ENCODE measurements at places on chromosomes 4 and X.

DNA sequence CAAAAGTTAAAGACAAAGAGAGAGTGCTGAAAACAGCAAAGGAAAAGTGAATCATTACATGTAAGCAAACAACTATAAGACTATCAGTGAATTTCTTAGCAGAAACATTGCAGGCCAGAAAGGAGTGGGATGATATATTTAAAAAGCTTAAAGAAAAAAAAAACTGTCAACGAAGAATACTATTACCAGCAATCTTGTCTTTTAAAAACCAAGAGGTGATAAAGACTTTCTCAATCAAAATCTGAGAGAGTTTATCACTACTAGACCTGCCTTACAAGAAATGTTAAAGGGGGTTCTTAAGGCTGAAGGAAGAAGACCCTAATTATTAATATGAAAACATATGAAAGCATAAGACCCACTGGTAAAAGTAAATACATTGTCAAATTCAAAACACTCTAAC is 132.5 kb upstream of the ZCCHC13 start:
- no peak for DNase-seq

- no peak for DNase-seq
Observed at GRCh38 chr4:88018466-88018865, 11.0 kb downstream of the PKD2 start.

DNA sequence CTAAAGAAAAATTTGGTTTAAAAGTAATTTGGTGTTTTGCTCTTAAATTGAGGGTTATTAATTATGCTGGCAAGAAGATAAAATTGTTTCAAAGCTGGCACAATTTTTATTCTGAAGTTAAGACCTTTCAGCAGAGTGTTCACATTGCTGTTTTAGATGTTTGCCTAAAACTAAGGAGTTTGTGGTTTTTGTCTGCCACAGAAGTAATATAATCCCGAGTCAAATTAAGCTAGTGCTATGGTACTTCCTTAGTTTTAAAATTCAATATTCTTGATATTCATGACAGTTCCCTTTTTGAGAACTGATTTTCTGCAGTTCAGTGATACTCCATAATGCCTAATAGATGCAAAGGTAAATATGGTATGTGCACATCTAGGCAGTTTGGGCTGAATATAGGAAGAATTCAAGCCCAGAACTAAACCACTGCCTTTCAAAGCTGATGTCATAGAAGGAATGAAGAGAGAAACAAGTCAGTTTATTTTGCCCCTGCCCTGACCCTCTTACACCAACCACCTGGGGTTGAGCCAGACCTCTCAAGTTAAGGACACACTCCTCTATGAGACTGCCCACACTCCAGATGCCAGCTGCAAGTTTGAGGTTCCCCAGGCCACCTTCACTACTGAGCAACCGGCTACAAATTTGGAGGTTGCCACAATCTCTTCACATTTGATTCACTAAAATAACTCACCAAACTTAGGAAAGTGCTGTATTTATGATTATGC is 32.1 kb upstream of the VEGFC start:
- no peak for DNase-seq

- DNase-seq: no peak
Observed at GRCh38 chr4:20151436-20151835, 100.3 kb upstream of the SLIT2 start.

- DNase-seq: no peak
Observed at GRCh38 chr4:110518889-110519490, 43.0 kb downstream of the ENPEP start.

- DNase-seq: no peak
Observed at GRCh38 chrX:123203772-123204171, 19.7 kb downstream of the GRIA3 start.

GRCh38 chr4:91113130-91113706 is 986.0 kb downstream of the CCSER1 start:
- no peak for DNase-seq

- no peak for DNase-seq
Observed at GRCh38 chrX:123138473-123138872, 45.6 kb upstream of the GRIA3 start.

DNA sequence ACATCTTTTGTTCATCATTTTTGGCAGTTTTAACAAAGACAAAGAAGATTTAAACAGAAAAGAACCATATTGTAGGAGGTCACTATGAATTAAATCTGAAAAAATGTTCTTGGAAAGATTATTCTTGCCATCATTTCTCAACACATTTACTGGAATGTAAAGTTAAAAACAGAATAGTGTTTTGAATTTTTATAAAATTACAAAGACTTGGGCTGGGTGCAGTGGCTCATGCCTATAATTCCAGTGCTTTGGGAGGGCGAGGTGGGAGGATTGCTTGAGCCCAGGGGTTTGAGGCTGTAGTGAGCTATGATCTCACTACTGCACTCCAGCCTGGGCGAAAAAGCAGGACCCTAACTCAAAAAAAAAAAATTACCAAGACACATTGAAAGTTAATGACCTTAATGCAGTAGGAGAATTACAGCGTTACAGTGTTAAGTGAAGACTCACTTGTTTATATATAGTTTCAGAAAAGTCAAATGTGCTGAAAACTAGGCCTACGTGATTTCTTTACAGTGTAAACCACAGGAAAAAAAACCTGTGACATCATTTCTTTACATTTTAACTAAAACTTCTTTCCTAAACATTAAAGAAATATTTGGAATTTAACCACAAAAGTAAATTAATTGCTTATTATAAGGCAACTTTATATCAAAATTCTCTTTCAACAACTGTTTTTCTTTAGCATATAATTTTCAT is 7.9 kb downstream of the FAM13A start:
- no peak for DNase-seq

GRCh38 chrX:150334100-150334499 is 29.0 kb upstream of the MAMLD1 start:
- no peak for DNase-seq

DNA sequence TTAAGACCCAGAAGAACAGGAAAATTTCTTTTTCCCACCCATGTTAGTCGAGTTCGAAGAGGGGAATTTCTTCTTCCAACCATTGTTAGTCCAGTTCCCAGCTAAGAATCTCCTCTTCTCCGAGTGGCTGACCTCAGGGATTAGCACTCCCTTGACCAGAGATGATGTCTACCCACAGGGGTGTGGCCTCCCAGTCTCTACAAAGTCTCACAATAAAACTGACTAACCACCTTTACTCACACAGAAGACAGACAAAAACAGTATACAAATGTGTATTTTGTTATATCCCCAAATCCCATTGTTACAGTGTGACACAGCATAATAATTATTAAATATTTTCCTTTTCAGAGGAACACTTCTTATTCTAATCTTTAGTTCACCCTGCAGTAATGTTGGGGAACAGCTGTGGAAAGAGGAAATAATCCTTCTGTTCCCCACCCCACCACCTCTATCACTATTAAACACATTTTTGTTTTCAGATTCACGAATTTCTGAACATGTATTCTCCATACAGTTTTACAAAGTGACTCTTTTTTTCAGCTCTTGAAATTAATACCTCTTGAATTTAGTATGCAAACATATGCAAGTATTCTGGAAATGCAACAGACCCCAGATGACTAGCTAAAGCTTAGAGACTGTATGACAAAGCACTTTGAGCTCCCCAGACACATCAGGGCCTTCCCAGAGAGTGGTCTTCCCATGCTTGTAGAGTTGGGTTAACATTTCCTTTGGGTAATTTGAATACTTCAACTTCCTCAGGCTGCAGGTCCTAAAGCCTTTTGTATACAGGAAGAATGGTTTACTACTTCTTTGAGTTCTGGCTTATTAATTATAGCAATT is 62.5 kb upstream of the NFKB1 start:
- no peak for DNase-seq

GRCh38 chr4:175386776-175387507 is 425.1 kb downstream of the GPM6A start:
- DNase-seq: no peak

GRCh38 chr4:67918428-67918827 is 34.6 kb upstream of the TMPRSS11D start:
- DNase-seq: no peak

DNA sequence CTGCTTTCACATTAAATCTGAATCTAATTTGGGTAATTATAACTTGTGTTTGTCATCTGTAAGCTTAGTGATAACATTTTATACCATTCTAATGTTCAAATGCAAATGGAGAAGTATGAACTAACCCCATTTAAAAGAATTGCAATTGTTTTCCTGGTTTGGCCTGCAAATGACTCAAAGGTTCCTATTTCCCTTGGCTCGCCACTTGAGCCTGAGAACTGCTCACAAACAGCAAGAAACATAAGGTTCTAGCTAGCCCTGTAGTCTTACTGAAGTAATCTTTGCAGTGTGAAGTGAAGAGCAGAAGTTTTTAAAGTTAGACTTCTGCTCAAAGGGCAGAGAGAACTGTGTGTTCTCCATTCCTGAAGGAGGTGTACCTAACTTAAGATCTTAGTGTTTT is 27.2 kb downstream of the UPRT start:
- no peak for DNase-seq

GRCh38 chrX:65690057-65690855 is 22.8 kb downstream of the MSN start:
- no peak for DNase-seq

DNA sequence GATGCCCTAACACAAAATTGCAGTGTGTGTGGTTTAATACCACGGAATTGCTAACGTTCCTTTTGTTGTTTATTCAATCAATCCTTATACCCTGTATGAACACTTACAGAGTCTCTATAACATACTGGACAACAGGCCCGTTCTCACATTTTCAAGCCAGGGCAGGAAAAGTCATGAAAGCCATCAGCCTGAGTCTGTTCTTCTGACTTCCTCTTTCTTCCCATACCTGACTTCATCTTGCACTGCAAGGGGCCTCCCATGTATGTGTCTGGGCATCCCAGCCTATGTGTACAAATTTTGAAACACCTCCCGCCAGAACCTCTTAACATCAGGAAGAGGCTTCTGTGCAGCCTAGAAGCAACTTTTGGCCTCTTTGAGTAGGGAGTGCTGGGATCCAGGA is 4.9 kb upstream of the SHISA3 start:
- DNase-seq: no peak

DNA sequence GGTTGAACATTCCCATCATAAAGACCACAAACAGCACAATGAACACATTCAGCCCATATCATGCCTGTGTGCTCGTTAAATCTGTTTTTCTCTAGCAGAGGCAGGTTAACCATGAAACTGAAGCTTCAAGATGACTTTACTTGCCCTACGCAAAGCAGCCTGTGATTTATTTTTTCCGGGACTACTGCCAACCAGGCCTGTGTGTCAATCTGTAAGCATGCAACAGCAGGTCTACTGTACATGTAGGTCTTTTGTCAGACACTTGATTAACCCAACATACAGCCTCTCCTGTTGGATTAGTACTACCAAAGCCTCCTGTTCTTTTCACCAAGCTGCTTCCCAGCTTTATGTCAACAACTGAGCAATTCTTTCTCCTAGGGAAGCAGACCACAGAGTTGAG is 85.5 kb upstream of the ACSL1 start:
- peak; percentile 26 for DNase-seq

Data from activated T-cell treated with anti-CD3 and anti-CD28 coated beads, Interleukin-2, amount 50 U/mL, for 48 hours (primary cell).